OCI-M1 (cell line): ENCODE measurements at places on chromosomes 3 and 15.

DNA sequence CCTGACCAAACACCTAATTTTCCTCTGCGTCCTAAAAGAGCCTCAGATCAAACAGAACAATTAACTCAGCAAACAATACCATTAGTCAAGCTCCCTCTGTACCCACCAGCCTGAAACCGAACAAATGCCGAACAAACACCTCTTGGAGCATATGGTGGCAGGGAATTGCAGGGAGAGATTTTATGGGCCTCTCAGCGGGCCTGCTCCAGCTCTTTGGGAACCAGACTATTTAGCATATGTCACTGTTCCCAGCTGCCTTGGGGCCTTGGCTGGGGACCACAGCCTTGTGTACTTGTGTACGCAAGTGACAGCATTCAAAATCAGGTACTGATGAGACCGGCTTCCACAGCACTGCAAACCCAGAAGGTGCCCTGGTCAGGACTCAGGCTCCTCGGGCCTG lies 388.8 kb upstream of the PPP2R3A start:
- no peak for DNase-seq

- DNase-seq, result no peak
Observed at GRCh38 chr15:100725121-100726069, 123.0 kb downstream of the ASB7 start.

DNA sequence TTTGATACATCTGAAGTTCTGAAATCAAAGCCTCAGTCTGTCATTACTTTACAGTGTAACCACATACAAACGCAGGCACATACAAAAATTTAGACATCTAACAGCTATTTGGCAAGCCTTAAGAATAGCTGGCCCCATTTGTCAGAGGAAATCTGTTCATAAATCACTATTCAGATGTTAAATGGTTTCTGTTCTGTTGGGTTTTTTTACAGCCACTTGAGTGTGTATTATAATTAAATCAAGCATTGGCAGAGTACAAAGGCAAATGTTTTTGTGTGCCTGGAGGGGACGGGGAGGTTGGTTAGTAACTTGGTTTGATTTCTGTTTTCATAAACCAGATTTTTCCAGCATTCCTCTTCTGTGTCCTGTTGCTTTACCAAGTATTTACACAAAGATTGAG lies 24.1 kb downstream of the PIGB start:
- no peak for DNase-seq

DNA sequence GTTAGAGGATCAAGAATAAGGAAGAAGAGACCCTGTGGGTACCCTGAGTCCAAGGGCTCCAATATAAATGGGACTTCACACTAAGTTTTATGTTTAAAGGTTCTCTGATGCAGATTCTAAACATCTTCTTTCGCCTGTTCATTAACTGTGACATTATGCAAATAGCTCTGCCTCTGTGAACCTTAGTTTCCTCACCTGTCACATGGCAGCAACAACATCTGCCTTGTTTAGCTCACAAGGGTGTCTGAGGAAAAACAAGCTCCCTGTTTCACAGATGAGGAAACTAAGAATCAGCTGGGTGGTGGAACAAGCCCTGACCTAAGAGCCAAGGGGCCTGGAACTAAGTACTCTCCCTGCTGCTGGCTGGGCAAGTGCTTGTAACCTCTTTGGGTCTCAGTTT lies 40.8 kb downstream of the GOLGA6L1 start:
- no peak for DNase-seq

DNA sequence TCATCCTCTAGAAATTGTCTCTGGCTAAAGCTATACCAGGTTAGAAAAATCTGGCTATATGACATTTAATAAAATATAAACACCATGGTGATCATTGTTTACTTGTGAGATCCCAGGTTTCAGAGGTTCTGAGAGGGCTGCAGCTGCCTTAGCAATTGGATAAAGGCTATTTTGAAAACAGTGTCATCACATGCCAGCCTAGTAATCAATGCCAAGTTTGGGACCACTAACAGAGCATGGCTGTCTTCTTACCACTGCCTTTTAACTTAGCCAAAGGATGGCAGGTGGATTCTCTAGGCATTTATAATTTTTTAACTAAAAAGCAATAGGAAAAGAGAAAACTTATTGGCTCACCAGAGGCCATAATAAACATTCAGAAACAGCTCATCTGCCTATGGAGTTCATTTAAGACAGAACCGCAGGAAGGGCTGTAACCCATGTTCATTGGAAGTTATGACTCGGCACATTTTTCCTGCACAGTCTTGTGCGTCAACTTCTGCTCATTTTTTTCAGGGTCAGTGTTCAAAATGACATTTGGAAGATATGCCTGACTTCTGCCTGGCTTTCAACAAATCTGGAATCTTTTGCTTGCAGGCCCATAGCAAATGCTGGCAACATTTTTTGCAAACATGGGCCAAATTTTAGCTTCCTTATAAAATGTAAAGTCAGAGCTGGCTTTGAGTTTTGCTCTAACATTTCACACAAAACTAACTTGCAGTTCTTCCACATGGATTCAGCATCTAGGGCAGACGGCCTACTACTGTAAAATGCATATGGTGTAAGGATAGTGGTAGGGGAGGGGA lies 476.0 kb upstream of the TBL1XR1 start:
- peak; percentile 75 for DNase-seq

GRCh38 chr15:59896663-59897074 lies 107.4 kb upstream of the FOXB1 start:
- DNase-seq, result no peak
